ENCODE measurements at places on chromosomes 5 and 9.

DNA sequence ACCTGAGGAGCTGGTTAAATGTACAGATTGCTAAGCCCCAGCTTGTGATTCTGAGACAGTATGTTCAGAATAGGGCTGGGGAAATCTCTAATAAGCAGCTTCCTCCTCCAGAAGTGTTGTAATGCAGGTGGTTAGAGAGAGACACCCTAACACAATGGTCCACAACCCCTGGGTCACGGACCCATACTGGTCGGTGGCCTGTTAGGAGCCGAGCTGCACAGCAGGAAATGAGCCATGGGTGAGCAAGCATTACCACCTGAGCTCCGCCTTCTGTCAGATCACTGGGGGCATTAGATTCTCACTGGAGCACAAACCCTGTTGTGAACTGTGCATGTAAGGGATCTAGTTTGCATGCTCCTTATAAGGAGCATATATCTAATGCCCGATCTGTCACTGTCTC is 61.8 kb downstream of the SLC36A1 start:
- DNase-seq, result no peak

DNA sequence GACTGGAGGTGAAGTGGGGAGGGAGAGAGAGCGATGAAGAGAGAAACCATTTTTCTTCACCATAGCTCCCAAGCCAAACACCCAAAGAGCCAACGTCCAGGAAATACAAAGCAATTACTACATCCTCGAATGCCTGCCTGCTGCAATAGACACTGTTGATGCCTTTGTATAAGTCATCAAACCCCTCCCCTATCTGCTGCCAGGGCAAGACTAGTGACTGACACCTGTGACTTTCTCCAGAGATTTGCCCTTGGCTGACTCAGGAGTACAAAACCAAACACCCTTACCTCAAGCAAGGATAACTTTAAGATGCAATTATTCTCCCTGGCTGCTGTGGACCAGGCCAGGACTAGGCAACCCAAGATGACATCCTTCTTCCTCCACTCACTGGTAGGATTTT is 81.8 kb upstream of the RASA1 start:
- no peak for DNase-seq

DNA sequence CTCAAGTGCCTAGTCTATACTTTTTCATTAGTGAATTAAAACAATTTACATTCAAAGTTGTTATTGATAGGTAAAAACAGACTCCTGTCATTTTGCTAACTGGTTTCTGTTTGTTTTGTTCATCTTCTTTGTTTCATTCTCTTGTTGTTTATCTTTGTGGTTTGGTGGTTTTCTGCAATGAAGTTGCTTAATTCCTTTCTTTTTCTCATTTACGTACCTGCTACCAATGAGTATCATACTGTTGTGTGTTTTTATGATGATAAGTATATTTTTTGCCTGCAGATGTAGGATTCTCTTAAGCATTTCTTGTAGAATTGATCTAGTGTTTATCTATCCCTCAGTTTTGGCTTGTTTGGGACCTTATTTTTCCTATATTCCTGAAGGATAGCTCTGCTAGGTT is 2230.0 kb downstream of the MAT2B start:
- DNase-seq, result no peak

DNA sequence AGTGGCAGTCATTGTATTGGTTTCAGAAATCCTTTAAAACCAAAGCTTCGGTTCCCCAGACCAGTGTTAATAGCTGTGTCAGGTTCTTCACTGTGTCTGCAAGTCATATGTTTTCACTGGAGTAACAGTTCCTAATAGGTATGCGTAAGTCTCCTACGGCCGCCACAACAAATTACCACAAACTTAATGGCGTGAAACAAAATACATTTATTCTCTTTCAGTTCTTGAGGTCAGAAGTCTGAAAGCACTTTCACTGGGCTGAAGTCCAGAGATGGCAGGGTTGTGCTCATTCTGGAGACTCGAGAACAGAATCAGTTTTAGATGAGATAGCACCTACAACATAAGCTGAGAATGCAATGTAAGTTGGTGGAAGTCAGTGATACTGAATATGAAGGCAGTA is 556.2 kb downstream of the TLE4 start:
- DNase-seq, result no peak

DNA sequence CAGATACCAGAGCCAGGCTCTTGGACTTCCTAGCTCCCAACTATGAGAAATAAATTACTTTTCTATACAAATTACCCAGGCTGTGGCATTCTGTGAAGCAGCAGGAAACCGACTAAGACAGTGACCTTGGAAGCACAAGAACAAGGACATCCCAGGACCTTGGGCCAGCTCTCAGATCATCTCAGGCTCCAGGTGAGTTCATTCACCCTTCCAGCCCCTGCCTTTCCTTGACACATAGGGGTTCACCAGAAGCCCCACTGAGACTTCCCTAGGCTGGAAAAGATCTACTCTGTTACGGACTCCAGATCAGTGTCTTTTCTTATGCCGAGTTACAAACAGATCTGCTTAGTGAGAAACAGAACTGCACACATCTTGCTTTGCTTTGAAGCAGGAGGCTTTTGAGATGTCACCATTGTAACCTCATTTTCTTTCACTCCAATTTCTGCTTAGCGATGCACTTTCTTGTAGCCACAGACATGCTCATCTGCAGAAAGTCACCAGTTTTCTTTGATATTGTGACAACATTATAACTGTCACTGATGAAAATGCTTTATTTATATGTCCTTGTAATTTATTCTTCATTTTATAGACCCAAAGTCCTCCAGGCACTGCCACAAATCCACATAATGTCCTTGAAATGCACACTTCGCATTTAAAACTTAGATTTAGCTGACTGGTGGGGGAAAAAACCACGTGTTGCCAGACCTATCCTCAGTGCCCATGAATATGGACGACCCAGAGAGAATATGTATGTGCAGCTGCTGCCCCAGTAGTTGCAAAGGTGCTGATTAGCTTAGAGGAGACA is 8.1 kb downstream of the CD180 start:
- DNase-seq, result no peak

- DNase-seq, result no peak
Measured at GRCh38 chr5:143314659-143315058, 88.8 kb downstream of the NR3C1 start.

DNA sequence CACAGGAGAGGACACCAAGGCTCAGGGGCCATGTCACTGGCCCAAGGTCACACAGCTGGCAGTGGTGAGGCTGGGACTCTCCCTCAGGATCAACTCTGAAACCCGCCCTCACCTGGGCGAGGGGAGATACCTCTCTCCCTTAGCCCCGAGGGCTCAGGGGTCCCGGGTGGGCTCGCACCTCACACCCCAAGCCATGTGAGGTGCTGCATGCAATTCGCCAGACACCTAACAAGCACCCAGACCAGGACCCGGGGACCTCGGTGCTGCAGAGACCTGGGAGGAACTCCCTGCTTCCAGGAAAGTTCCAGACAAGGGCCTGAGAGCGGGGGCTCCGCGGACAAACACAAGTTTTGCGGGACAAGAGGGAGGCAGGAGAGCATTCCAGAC is 19.3 kb downstream of the BRD3 start:
- no peak for DNase-seq

DNA sequence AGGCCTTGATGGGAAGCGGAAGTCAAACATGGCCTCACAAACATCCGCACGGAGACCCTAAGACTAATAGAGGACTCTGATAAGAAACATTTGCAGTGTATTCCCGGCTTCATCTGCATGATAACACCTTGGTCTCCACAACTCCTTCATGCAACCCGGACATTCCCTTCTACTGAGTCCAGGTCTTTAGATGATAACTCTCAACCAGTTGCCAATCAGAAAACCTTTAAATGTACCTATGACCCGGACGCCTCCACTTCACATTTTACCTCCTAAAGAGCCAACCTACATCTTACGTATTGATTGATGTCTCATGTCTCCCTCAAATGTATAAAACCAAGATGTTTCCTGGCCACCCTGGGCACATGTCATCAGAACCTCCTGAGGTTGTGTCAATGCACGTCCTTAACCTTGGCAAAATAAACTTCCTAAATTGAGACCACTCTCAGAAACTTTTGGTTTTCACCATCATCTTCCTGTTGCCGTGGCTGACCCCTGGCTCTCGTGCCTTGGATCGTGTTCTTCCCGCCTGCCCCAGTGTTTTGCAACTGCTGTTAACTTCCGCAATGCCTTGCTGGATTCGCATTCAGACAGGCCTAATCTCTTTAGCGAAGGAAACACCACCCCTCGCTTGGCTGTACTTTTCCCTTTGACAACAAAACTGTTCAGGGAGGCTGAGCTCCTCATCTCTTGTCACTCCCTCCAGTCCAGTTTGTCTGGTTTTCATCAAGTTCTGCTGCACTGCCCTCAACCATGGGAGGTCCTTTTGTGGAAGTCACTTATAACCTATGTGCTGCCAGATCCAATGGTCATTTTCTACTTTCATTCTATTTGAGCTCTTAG is 1.1 kb upstream of the DAP start:
- DNase-seq, result no peak

DNA sequence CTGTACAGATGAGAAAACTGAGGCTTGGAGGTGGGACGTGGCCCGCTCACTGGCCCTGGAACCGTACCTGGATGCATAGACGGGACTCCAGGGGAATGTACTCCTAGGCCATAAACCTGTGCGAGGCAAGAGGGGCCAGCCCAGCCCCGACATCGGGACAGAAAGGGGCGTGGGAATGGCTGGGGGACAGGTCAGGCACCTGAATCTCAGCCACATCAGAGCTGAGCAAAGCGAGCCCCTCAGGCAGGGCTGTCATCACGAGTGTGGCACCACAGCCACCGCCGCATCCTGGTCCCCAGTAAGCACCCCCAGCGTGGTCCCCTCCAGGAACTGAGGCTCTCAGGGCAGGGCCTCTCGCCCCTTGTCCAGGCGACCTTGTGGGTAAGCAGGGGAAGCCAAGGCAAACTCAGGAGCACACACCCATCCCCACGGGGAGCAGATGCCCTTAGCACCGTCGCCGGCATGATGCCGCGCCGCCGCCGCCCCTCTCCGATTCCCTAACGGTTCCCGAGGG is 16.5 kb downstream of the NACC2 start:
- DNase-seq, result peak; percentile 31

- DNase-seq, result no peak
Measured at GRCh38 chr5:151202381-151203139, 21.3 kb downstream of the CCDC69 start.

GRCh38 chr5:118519466-118519865 is 468.9 kb downstream of the DTWD2 start:
- DNase-seq, result no peak
